ENCODE measurements at places on chromosomes 2 and 18.

DNA sequence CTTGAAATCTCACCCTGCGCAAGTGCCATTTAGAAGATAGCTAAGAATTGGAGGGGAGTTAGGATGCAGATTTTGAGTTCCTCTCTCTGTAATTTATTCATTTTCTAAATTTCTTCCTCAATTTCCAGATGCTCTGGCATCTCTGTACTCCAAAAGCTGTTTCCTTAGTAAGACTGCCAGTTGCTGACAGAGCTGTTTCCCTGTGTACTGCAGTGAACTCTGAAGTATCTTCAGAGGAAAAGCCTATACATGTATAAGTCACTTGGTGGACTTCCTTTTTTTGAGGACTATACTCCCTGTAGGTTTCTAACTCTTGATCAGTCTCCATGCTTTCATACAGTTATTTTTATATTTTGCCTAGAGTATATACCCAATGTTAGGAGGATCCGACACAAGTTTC is 1.5 kb upstream of the RESP18 start:
- DNase-seq, result no peak

DNA sequence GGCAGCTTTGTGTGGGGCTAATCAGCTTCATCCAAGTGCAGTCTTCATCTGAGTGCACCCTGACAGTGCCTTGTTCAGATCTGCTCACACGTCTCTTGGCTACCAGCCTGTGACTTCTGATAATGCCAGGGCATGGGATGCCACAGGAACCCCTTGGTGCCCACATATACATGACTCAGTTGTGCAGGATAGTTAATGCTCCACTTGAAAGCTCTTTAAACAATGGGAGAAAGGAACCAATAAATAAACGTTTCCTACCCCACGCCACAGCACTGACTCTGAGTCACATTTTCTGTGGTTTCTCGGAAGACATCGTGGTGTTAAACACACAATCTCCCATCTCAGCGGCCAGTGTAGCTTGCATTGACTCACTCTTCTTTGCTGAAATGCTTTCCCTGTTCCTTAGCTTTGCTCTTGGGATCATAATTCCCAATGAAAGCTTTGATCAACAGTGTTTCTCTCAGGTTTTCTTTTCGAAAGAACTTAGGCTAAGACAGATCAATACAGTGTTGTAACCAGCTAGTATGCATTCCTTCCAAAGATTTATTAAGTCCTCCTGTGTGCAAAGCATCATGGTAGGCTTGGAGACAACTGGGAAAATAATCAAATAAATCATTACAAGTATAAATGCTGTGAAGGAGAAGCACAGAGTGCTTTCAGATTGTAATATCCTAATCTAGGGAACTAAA is 142.0 kb downstream of the COPS8 start:
- DNase-seq, result peak; percentile 63

DNA sequence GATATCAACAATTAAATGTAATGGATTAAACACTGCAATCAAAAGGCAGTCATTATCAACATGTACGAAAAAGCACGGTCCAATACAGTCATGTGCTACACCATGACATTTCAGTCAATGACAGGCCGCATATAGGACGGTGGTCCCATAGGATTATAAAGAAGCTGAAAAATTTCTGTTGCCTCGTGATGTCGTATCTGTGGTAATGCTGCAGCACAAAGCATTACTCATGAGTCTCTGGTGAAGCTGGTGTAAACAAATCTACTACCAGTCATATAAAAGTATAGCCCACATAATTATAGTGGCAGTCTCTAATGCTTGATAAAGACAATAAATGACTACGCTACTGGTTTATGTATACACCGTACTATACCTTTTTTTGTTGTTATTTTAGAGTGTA is 58.4 kb downstream of the RABL2A start:
- DNase-seq, result no peak

DNA sequence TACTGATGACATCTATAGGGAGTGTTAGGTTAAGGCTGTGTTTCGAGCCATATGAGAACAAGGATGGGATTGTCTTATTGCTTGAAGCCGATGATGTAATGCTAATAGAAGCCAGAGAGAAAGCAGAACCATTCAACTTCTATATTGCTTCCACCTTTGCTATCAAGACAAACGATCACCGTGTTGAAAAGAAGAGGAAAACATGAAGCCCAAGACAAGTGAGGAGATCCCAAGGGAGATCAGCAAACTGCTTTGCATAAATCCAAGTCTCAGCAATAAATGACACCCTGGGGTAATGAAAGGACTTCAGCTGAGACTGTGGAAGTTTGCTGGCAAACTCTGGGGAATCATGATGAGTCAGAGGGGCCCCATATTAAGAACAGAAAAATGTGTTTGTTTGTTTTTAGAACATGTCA is 206.2 kb downstream of the NCKAP5 start:
- peak; percentile 32 for DNase-seq

DNA sequence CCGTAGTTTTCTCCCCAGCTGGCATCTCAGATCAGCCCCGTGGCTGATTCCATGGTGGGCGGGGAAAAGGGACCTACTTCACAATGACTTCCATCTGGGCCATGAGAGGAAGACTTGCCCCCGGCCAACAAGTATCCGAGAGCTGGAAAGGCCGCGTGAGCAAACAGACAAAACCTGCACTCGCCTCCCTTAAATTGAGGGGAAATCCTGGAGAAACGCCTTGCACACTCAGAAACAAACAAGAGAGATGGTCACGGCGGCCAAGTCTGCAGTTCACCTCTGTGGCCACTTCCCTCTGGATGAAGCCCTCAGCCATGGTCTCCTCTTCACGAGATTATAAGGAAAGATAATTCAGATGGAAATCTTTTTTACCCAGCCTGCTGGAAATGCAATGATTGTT is 39.4 kb upstream of the TPO start:
- DNase-seq, result no peak

DNA sequence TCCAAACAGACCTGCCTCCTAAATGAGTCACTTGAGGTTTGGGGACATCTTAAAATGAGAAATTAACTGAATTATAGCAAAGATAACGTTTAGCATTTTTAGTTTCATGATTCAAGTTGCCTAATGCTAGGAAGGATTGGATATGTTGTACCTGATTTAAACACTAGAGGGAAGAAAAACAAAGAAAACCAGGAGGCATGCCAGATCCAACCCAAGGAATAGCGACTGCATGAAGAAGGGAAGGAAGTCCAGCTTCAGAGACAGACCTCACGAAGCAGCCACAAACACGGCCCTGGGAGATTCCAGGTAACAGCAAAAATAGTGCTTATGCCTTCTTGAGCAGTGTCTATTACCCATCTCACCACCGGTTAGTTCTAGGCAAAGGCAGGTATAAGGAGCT is 499.9 kb upstream of the SPHKAP start:
- peak; percentile 17 for DNase-seq
